Brain microvascular endothelial cell (primary cell): ENCODE measurements at places on chromosomes 12 and 14.

- no peak for DNase-seq
These were observed 38.6 kb upstream of the KRR1 start for GRCh38 chr12:75549989-75550388.

DNA sequence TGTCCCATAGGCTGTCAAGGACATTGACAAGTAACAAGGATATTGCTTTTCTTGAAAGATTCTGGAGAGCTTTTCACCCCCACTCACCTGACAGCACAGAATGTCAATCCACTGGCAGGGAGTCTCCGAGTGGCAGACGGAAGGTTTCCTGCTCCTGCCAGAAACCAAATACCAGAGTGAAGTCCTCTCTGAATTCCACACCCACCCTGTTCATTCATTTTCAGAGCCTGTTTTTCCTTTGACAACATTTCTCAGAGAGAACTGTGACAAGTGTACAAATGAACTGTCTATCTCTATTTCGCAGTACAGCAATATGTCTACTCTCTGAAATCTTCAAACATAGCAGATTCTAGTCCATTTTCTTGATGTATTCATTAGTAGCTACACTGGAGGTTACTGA lies 26.2 kb upstream of the BICD1 start:
- no peak for DNase-seq

DNA sequence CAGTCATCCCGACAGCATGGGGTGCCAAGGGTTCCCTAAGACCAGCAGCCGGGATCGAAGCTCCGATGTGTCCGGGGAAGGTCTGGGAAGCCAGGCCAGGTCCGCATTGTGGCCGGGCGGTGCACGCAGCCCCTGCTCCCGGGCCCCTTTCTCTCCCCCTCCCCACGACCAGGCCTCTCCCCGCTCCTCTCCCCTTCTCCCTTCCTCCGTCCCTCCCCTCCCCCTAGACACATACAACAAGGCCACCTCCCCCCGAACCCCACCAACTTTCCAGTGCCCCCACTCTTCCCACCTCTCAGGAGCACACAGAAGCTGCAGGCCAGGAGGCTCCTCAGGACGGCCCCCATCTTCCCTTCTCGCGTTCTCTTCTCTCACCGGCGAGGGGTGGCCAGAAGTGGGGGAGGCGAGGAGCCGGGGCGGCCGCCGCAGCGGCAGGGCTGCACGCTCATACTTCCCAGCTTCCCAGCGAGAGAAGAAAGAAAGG lies 413 bp downstream of the LRP6 start:
- no peak for DNase-seq

DNA sequence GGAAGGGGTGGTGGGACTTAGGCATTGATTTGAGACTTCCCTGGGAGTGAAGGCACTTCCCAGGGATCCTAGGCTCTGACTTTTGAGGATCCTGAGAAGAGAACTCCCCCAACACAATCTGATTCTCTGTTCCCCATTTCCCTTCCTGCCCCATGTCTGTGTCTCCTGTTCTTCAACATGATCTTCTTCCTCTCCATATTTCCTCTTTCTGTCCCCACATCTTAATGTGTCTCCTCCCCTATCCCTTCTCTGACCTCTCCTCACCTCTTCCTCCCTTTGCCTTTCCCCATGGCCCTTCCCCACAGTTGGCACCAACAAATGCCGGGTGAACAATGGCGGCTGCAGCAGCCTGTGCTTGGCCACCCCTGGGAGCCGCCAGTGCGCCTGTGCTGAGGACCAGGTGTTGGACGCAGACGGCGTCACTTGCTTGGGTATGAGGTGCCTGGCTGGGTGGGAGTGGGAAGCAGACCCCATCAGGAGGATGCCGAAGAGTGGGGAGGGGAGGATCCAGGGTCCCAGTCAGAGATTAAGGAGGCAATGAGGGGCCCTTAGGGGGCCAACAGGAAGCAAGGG lies 15.2 kb upstream of the LRP1-AS start:
- DNase-seq, result no peak

- no peak for DNase-seq
These were observed 880.3 kb upstream of the MGAT4C start for GRCh38 chr12:87136330-87136976.

- peak; percentile 16 for DNase-seq
These were observed 505 bp downstream of the KCNC2 start for GRCh38 chr12:75208856-75209811.

GRCh38 chr12:6434205-6435140 lies 10.3 kb upstream of the CD27 start:
- no peak for DNase-seq

DNA sequence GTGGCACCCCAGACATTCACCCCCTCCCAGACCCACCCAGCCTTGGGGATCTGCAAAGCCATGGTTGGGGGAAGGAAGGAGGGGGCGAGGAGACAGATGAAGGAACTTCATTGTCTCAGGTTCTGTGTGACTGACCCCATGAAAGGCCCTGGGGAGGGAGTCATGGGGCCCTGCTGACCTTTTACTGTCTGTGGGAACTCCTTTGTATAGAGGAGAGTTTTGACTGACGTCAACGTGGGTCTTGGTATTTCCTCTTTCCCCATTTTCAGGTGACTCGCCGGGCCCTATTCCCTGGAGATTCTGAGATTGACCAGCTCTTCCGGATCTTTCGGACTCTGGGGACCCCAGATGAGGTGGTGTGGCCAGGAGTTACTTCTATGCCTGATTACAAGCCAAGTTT lies 3.1 kb upstream of the RAB5B start:
- peak; percentile 28 for DNase-seq

GRCh38 chr14:91067186-91067585 lies 6.7 kb upstream of the RPS6KA5 start:
- no peak for DNase-seq

DNA sequence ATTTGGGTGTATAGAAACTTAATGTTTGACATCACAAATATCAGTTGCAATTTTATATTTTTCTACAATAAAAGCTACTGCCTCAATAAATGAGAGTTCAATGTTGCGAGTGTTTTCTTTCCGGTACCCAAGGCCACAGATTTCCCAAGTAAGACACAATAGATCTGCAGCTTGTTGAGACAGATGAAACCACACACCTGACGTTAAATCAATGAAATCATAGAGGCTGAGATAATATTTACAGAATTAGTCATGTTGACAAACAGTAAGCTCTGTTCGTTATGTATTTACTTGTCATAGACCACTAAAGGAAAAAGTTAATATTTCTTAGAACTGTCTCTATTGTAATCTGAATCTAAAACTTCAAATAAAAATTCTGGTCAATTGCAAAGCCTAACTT lies 49.2 kb upstream of the PTHLH start:
- DNase-seq, result no peak

GRCh38 chr12:89231686-89232085 lies 120.6 kb downstream of the DUSP6 start:
- no peak for DNase-seq

DNA sequence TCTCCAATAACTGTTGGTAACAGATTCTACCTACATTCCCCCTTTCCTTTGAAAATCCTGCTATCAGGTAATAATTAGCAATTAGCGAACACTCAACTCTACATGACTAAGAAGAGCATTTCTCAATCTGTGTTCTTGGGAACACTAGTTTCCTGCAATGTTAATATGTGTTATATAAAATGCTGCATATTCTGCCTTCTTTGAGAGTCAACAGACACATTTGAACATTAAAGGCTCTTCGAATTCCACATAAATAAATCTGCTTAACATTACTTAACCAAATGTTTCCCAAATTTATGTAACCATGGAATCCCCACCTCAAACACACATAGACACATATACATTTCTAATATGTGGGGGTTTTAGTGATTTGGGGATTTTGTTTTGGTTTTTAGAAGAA lies 41.2 kb upstream of the G2E3 start:
- no peak for DNase-seq

- DNase-seq, result no peak
These were observed 34.6 kb downstream of the ANKRD9 start for GRCh38 chr14:102474934-102475333.

DNA sequence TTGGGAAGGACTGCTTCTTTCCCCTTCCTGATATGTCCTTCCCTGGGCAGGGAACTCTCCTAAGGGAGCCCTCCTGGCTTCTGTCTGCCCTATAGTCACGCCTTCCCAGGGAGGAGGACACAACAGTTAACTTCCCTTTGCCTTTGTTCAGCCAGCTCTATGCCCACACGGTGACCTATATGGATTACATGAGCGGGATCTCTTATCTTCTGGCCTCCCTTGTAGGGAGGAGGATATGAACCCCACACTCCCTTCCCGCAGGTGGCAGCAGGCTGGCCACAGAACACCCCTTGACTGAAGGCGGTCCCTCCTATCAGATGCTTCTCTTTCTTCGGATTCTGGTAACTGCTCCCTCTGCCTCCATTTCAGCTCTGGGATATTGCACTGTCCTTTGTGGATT lies 135.6 kb upstream of the MAX start:
- no peak for DNase-seq

- DNase-seq, result no peak
These were observed 102.1 kb upstream of the RAP1B start for GRCh38 chr12:68508576-68508975.

- peak; percentile 74 for DNase-seq
These were observed 1.8 kb upstream of the MEG3 start for GRCh38 chr14:100824091-100824551.

GRCh38 chr14:77114609-77115008 lies 16.6 kb downstream of the CIPC start:
- DNase-seq, result no peak

- DNase-seq, result no peak
These were observed 194.8 kb upstream of the C14orf180 start for GRCh38 chr14:104384776-104385071.

DNA sequence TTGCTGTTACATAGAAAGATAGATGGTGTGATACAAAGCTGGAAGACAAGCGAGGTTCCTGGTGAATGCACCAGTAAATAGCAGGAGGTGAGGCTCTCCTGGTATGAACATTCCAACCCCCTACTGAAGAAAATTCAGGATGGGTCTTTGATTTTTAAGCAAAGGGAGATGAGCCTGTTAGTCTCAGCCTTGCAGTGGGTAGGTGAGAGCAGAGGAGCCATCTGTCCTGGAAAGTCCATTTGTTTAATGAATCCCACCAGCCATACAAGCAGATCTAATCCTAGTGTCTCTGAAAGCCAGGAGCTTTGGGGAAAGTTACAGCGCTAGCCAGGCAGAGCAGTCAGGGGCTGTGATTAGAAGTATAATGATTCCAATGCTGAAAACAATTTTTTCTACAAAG lies 234.8 kb upstream of the FOXN3 start:
- DNase-seq, result no peak

- no peak for DNase-seq
These were observed 20.5 kb downstream of the VCPKMT start for GRCh38 chr14:50095895-50096294.

DNA sequence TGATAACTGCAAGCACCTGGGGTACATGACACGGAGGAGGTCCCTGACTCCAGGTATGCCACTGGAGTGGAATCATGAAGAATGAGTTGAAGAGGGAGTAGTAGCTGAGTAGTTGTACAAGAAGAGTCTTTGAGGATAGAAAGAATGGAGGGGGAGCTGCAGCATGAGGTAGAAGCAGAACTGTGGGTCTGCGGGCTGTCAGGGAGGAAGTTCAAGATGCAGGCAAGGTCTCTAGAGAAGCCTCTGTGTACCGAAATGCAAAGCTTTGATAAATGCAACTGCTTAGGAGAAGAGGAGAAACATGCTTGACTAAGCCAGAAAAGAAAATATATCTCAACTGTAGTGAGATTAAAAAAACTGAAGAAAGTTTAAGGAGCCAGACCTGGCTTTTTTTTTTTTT lies 91.5 kb downstream of the CPNE8 start:
- DNase-seq, result no peak

GRCh38 chr14:44030831-44031383 lies 476.2 kb downstream of the FSCB start:
- no peak for DNase-seq

DNA sequence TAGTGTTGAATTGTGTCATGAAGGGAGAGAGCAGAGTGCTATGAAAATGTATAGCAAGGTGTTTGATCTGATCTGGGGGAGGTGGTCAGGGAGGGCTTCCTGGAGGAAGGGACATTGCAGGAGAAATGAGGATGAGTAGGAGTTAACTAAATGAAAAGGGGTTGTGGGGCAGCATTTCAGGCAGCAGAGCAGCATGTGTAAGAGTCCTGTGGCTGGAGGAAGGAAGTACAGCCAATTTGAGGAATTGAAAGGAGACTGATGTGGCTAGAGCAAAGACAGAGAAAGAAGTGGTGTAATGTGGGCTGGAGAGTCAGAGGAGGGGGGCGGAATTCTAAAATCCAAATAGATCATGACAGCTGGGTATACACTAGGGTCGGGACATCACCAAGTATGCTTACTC lies 20.5 kb downstream of the NPC2 start:
- DNase-seq, result no peak

DNA sequence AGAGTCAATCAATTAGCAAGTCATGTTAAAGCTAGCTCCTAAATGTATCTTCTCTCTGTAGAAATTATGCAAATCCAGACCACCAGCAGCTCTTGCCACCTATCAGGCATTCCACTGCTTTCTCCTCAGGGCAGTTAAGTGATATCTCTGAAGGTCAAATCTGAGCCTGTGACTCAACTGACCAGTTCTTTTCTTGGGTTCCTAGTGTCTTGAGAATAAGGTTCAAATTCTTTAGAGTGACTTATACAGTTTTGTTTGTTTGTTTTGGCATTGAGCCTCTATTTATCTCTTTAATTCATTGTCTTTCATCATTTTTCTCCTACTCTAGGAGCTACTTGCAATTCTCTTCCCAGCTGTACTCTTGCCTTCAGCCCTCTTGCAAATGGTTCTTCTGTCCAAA lies 2.5 kb upstream of the LRIG3 start:
- DNase-seq, result peak; percentile 65

- no peak for DNase-seq
These were observed 5.5 kb downstream of the CKB start for GRCh38 chr14:103517174-103517566.

DNA sequence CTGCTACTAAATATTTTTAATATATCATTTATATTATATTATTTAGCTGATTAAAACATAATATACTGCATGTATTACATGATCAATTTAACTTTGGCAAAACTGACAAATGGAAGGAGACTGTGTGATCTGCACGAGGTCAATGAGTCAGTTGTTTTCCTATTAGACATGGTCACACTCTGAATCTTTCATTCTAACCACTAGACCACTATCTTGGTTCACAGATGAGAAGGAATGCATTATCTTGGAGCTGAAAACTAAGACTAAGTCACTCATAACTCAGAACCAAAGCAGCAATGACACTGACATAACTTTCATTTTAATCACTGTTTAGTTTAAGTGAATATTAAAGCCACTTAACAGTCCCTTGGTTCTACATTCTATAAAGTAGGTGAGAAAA lies 37.4 kb downstream of the GNPTAB start:
- DNase-seq, result peak; percentile 75
